Common myeloid progenitor, CD34-positive (primary cell): ENCODE measurements at places on chromosomes 13 and 19.
A peak's percentile ranks its signal among the peaks of the same experiment; 100 is the strongest.

- no peak for DNase-seq
Measured at GRCh38 chr19:15199661-15200552, 888 bp downstream of the NOTCH3 start.

- peak; percentile 83 for DNase-seq
Measured at GRCh38 chr19:58364146-58364545, 1.6 kb upstream of the ZNF497 start.

DNA sequence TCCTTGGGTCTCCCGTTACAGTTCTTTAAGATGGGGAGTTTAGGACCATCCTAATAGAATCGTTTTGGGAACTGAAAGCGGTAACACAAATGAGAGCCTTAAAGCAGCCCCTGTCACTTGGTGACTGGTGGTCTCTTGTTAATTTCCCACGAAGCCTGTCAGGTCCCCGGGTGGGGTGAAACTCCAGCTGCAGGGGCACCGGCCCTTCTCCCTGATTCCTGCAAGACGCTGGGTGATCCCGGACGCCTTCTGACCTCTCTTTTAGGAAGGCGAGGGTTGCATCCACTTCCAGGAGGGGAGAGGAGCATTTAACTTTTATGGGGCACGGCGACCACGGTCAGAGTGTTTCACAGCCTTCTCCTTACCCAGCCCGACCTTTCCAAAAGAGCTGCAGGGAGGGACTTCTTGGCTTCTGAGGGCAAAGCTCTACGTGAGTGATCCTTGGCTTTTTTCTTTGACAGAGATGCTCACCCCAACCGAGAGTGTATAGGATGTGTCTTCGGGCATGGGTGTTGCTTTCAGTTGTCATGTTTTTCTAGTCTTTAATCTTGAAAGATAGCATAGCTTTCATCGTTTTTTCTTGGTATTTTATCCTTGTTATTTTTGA, 688 bp downstream of the ZNF225 start:
- no peak for DNase-seq

GRCh38 chr13:46795321-46795720, 1.6 kb downstream of the ESD start:
- DNase-seq, result no peak

DNA sequence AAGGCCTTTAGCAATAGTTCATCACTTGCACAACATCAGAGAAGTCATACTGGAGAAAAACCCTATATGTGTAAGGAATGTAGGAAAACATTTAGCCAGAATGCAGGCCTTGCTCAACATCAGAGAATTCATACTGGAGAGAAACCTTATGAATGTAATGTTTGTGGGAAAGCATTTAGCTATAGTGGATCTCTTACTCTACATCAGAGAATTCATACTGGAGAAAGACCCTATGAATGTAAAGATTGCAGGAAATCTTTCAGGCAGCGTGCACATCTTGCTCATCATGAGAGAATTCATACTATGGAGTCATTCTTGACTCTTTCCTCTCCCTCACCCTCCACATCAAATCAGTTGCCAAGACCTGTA, 19.8 kb downstream of the ZNF583 start:
- DNase-seq, result no peak

DNA sequence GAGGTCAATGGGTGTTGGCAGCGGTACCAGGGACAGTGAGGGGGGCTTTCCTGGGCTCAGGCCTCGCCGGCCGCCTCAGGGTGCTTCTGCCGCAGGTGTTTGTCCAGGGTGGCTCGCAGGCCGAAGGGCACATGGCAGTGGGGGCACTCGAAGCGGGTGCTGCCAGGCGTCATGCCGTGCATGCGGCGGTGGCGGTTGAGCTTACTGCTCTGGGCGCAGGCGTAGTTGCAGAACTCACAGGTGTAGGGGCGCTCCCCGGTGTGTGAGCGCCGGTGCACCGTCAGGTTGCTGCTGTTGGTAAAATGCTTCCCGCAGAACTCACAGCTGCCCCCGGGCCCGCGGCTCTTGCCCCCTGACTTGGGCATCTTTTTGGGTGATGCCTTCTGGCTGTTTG, 4.7 kb downstream of the ZNF296 start:
- DNase-seq, result no peak

DNA sequence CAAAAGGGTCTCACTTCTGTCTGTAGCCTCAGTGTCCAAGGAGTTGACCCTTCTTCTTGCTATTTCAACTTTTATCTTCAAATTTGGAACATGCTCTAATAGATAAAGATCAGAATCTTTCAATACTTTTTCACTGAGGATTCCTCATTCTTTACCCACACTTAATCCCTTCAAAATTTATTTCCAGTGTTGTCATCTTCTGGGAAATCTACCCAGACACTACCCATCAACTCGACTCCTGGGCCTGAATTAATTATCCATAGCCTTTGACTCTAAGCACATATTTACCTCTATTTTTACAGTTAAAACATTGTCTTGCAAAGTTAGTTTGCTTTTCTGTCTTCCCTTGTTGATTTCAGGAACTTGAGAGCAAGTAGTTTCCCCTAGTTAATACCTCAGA, 1022.5 kb downstream of the PCDH9 start:
- DNase-seq, result no peak

DNA sequence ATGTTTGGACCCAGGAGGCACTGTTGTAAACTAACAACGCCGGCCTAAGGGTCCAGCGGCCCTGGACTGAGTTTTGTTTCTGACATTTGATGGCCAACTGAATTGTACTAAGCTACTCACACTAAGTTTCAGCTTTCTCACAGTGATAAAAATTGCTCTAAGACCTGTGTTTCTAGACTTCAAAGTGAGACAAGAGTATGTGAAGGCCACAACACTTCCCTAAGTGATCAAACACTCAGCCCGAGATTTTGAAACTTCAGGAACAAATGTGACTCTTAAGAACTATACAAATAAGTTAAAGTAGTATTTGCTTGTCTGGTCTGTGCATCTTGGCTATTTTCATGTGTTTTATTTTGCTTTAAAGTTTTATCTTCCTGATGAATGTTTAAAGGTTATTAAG, 30.2 kb downstream of the EFNB2 start:
- DNase-seq, result no peak

- DNase-seq, result peak; percentile 76
Measured at GRCh38 chr19:19531951-19532805, 3.5 kb downstream of the YJEFN3 start.

DNA sequence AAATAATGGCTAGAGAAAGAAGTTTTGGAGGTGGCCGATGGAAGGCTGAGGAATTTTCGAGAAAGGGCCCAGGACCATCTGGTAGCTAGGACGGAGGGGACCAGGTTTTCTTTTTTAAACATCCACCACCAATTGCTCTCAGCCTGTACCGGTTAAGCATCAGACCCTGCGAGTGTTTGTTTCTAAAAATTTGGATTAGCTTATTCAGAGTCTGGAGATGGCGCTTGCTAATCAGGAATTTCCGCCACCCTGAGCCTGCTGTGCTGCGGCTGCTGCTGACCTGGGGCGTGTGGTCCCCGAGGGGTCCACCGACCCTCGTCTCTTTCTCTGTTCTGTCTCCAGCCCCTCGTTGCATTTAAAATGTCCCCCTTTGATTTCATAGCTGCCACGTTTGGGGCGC, 2.0 kb downstream of the UHRF1 start:
- DNase-seq, result no peak

DNA sequence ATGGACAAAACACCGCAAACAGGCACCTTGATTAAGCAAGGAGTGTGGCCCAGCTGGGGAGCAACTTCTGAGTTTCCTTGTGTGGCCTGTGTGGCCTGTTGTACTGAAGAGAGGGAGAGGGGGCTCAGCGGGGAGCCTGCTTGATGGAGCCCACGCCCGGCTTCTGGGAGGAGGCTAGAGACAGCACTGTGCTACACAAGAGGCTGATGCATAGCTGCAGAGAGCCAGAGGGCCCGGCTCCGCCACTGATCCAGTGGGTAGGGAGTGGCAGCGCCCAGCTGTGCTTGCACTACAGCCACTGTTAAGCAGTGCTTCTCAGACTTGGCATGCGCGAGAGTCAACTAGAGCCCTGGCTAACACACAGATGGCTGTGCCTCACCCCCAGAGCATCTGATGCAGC, 19.0 kb downstream of the LYL1 start:
- no peak for DNase-seq

DNA sequence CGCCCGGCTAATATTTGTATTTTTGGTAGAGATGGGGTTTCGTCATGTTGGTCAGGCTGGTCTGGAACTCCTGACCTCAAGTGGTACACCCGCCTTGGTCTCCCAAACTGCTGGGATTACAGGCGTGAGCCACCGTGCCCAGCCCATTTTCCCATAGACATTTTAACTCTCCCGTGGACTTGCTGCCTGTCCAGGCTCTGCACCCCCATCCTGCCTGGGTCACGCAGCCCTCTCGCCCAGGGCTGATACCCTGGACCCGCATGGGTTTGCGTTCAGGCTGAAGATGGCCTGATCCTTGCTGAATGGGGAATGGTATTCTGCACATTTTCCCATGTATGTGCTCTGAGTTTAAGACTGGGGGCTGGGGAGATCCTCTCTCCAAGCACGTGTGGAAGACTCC, 46.0 kb upstream of the RANBP3 start:
- no peak for DNase-seq

GRCh38 chr19:5586300-5587070, 18.7 kb upstream of the TINCR start:
- DNase-seq, result peak; percentile 50

GRCh38 chr13:79508224-79508961, 27.4 kb downstream of the NDFIP2 start:
- DNase-seq, result no peak

DNA sequence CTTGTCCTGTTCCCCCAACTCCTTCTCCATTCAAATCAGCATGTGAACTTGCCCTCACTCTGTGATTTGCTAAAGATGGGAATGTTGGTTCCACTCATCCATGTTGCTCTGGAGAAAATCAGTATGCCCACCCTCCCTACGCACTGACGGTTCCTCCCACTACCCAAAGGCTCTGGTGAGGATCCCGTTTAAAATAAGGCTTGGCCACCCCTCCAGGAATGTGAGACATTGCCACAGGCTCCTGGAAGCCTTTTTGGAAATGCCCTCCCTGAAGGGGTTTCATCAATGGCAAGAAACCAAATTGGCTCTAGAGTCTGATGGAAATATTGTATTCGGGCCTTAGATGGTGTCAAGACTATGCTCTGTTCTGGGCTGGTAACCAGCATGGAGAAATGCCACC, 187.3 kb downstream of the USP12 start:
- no peak for DNase-seq

DNA sequence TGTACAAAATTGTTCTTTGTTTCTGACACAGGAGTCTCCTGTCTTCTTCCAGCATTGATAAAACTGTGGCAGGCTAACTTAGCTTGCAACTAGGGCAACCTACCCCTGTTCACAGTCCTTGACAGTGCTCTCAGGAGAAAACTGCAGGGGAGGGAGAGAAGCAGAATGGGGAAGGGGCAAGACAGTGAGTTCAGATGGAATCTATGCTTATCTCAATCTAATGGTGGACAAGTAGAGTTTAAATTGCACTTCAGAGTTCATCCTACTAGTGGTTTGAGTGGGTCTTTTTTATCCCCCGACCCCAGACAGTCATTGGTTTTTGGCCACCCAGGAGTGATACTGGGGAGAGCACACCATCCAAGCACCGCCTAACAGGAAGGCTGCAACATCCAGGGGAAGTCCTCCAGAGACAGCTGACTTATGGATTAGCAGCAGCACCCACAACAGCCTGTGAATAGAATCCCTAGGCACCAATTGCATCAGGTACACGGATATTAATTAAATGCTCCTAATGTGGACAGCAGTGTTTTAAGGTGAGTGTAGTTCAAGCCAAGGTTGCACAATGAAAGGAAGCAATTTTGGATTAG, 236.6 kb downstream of the NHLRC3 start:
- no peak for DNase-seq

DNA sequence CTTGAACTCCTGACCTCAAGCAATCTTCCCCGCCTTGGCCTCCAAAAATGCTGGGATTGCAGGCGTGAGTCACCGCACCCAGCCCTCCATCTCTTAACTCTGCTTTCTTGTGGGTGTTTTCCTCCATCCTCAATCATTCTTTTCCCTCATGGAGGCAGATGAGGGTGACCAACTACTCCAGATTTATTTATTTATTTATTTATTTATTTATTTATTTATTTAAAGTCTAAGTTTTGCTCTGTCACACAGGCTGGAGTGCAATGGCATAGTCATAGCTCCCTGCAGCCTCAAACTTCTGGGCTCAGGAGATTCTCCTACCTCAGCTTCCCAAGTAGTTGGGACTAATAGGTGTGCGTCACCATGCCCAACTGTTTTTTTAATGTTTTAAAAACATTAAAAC, 14.9 kb downstream of the VAV1 start:
- DNase-seq, result no peak

DNA sequence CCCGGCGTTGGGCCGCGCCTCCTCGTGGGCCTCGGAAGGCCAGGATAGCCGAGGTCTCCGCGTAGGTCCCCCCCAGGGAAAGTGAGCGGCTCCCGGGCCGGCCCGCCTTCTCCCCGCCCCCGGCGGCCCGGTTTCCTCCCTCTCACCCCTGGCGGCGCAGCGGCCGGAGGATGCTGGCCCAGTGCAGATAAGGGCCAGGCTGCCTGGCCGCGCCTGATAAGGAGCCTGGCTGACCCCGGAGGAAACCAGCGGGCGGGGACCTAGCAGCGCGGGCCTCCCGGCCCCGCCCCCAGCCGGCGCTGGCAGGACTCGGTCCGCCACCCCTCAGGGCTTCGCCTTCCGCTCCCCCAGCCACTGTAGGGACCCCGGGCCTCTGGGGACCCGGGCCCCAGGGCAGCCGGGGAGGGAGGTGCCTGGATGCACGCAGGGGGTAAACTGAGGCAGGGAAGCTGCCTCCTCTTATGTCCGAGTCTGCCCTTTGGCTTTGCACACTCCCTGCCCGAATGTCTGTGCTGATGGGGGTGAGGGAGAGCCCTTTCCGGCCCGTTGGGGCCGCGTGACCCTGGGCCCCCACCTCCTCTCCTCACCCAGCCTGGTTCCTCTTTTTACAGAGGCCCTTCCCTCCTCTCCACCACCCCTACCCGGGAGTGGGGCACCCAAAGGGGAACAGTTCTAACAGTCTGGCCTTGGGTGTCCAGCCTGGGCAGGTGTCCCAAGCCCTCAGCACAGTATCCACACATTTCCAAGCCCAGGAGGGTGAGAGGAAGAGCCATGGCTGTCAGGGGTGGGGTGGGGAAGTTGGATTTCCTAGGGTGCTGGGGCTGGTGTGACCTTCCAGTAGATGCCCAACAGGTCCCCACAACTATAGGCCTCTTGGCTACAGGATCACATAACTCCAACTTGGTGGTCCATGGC, at the start of gene LYL1:
TSS of gene LYL1 (minus strand) at position 193 of the 915 bp plus-strand sequence. CDS start 1,687 bp downstream, outside the sequence.
- peak; percentile 97 for DNase-seq

GRCh38 chr13:114010401-114011101, 36.7 kb upstream of the C13orf46 start:
- no peak for DNase-seq

- no peak for DNase-seq
Measured at GRCh38 chr19:35518313-35518712, 4.9 kb upstream of the DMKN start.

DNA sequence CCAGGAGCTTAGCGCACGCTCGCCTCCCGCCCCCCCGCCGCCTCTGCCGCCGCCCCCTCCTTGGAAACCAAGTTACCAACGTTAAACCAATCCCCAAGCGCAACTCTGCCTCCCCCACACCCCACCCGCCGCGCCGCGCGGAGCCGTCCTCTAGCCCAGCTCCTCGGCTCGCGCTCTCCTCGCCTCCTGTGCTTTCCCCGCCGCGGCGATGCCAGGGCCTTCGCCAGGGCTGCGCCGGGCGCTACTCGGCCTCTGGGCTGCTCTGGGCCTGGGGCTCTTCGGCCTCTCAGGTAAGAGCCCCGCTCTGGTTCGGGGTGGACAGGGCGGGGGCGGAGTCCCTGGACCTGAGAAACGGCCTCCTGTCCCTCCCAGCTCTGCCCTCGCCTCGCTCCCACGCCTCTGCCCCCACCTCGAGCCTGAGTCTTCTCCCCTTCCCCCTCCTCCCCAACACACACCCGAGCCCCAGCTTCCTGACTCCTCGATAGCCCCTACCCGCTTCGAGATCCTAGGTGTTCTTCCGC, at the start of gene ICAM5:
TSS of gene ICAM5 (plus strand) at position 117 of the 521 bp plus-strand sequence. CDS start at position 209, 92 bp downstream.
- peak; percentile 65 for DNase-seq
